ENCODE measurements at places on chromosomes 1 and 21. TPM values are rescaled to one million over a fixed set of nuclear protein-coding genes. Genes with fewer than 3 reads are reported as not detected.

DNA sequence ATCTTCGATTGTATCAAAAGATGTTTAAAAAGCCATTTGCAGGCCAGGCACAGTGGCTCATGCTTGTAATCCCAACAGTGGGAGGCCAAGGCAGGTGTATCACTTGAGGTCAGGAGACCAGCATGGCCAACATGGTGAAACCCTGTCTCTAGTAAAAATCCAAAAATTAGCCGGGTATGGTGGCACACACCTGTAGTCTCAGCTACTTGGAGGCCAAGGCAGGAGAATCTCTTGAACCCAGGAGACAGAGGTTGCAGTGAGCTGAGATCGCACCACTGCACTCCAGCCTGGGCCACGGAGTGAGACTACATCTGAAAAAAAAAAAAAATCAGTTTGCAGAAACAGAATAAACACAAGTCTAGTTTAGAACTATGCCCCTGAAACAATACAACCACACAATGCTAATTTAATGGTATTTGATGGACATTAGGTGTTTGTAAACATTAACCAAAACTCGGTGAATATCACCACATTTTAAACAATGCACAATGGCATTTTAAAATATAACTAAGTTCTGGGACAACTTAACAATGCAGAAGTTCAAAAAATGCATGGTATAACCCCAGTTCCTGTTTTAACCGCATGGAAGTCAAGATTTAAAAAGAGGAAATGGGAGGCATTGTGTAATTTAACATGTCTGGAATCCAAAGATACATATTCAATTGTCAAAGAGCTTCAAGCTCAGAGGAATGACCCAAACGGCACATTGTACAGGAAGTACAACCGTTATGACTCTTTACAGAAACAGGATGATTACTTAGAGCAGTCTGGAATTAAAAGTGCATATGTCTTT lies 7.1 kb upstream of the PTTG1IP start:
- DNase-seq, result no peak

DNA sequence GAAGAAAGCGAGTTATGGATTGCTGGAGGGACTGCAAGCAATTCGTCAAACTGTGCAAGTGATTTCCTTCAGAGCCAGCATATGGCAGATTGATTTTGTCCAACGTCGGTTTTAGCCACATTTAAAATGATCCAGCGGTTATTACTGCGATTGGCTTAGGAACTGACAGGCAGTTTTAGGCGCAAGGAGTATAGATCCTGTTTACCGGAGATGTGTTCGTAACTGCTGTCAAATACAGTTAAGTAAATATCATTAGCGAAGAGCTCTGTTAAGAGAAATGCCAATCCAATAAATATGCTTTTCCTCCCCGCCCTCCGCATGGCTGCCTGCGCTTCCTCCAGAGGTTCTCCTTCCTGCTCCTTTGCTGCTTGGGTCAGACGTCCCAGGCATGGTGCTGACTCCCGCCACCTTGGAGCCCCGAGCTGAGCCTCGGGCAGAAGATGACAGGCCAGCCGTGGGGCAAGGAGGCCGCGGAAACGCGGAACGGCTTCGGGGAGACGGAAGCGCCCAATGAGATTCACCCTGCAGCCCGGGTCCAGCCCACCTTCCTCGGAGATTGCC lies 9.4 kb upstream of the BARHL2 start:
- no peak for DNase-seq

DNA sequence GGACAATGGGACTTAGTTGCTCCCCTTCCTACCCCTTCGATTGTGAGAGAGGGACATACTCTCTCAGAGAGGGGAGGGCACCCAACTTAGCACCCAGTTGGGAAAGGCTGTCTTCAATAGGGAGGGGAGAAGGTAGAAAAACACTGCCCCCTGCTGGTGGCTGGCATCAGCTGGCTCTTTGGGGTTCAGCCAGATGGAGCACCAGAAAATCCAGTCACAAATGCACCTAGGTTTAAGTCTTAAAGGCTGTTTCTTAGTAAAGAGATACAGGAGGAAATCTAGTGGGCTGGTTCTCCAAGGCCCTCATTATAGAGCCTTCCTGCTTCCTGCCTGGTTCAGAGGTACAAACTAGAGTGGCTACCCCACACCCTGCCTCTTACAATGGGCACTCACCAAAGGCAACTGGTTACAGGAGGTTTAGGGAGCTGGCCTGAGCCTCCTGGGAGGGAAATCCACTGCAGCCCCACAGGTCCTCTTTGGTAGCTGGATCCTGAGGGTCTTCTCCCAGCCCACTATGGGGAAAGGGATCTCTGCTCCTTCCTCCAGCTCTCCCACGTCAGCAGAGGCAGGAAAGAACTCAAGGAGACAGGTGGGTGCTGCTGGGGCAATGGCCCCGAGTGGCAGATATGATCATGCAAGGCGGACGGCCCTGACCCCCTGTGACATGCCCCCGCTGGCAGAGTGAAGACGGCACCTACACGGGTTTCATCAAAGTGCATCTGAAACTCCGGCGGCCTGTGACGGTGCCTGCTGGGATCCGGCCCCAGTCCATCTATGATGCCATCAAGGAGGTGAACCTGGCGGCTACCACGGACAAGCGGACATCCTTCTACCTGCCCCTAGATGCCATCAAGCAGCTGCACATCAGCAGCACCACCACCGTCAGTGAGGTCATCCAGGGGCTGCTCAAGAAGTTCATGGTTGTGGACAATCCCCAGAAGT lies 28.3 kb downstream of the EIF2D start:
- DNase-seq, result peak; percentile 93

DNA sequence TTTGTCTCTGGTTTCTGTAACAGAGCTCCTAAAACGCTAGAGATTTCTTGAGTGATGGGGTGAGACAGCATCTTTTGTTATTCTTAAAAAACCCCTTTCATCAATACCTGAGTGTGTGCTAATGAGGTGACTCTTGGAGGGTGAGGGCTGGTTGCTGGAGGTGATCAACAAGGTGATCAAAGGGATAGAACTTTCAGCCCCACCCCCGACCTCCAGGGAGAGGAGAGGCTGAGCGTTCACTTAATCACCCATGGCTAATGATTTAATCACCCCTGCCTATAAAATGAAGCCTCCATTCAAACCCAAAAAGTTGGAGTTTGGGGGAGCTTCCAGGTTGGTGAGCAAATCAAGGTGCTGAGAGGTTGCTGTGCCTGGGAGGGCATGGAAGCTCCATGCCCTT lies 175.4 kb downstream of the SLC35F3 start:
- DNase-seq, result no peak

DNA sequence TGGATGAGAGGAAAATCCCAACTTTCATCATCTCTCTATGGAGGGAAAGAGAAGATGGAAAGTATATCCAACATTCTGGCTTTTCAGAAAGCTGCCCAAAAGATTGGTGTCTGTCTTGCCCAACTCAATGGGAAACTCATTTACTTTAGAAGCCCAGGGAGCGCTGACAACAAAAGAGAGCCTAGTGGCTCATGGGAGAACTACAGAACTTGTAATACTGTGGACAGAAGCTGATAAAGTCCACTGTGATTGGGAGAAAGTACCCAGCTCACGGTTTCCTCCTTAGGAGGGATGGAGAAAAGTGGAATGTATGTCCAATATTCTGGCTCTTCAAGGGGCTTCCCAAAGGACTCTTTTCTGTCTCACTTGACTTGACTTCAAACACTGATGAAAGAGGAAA lies 66.0 kb downstream of the RGS21 start:
- no peak for DNase-seq

GRCh38 chr1:7587773-7588456 lies 183.2 kb upstream of the VAMP3 start:
- DNase-seq, result no peak

DNA sequence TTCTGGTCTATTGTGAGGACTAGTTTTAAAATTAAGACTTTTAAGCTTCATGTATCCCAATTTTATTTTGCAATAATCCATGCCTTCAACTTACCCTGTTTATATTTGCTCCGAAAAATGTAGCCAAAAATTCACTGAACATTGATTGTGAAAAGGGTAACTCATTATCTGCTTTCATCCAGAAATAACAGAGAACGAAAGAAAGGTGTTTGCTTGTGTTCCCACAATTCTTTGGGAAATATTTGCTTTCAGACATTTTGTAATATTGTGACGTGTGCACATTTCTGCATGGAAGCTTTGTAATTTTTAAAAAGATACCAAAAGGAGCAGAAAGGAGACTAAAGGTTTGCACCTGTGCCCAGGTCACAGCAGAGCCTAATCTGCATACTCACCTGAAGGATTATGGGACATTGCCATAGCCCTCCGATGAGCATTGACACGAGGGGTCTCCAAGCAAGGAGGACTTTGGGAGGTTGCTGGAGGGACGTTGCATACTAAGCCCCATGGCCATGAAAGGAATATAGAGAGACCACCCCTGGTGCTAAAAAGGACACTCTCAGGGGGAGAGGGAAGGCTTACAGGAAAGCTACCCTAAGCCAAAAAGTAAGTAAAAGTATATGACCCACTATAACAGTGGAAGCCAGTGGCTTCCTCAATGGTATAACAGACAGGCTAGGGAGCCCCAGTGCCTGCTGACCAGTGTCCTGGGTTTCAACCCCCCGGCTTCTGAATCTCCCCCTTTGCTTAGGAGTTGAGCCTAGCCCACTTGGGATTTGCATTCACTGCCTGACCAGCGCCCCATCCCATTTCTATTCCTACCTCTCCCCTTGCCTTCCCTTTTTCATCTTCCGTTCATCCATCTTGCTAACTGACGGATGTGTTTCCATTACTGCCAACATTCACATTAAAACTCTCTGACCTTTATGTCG lies 148.6 kb upstream of the ZC3H12A start:
- DNase-seq, result no peak

GRCh38 chr1:172870901-172871606 lies 179.7 kb downstream of the TNFSF18 start:
- no peak for DNase-seq

GRCh38 chr1:64087768-64088167 lies 115.7 kb upstream of the UBE2U start:
- DNase-seq, result no peak

- DNase-seq, result no peak
Measured at GRCh38 chr21:46326110-46326703, 2.3 kb downstream of the PCNT start.

GRCh38 chr21:43703035-43703880 lies 15.7 kb upstream of the PDXK start:
- DNase-seq, result peak; percentile 53

- DNase-seq, result no peak
Measured at GRCh38 chr1:161849518-161849917, 83.4 kb downstream of the ATF6 start.

DNA sequence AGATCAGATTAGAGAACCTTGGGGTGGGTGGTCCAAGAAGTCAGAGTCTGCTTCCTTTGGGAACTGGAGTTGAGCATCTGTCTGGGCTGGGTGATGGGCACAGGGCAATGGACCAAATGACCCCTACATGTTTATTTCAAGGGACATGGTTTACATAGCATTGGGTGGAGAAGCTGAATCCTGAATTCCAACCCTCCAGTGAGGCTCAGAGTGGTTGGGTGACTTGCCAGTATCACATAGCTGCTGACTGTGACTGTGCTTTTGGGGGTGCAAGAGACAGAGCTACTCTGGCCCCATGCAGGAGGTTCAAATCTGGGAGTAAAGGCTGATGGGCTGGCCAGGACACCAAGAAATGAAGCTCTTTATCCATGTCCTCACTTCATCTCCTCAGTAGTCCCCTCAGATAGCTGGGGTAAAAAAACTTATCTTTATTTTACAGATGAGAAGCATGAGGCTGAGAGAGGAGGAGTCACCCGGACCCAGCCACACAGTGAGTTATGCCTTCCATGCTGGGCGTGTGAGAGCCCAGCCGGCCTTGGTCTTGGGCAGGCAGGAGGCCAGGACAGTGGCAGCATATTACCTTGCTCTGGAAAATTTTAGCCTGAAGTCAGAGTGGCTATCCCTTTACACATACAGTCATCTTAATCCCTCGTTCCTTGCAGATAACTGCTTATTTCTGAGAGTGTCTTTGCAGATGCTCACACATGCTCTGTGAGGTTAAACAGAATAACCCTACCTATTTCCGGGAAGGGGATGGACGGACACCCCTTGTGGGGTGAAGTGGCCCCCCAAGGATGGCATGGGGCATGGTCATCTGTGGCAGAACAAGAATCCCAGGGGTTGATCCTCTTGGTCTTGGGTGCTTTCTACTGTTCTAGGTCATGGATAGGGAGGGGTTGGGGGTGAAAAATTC lies 2.8 kb upstream of the SERINC2 start:
- DNase-seq, result no peak

DNA sequence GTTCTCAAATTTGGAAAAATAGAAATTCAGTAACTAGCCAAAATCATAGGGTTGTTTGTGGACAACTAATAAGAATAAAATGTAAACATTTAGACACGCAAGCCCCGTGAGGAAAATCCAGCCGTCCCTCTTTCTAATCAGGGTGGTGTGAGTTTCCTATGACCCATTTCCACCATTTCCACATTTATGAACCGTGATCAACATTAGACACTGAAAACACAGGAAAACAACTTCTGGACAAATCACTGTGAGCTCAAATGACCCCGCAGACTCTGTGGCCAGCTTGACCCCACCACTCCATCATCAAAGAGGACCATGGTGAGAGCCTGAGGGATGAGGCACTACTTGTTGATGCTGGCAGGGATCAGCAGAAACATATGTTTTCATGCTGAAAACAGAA lies 101.0 kb downstream of the SIM2 start:
- DNase-seq, result no peak

DNA sequence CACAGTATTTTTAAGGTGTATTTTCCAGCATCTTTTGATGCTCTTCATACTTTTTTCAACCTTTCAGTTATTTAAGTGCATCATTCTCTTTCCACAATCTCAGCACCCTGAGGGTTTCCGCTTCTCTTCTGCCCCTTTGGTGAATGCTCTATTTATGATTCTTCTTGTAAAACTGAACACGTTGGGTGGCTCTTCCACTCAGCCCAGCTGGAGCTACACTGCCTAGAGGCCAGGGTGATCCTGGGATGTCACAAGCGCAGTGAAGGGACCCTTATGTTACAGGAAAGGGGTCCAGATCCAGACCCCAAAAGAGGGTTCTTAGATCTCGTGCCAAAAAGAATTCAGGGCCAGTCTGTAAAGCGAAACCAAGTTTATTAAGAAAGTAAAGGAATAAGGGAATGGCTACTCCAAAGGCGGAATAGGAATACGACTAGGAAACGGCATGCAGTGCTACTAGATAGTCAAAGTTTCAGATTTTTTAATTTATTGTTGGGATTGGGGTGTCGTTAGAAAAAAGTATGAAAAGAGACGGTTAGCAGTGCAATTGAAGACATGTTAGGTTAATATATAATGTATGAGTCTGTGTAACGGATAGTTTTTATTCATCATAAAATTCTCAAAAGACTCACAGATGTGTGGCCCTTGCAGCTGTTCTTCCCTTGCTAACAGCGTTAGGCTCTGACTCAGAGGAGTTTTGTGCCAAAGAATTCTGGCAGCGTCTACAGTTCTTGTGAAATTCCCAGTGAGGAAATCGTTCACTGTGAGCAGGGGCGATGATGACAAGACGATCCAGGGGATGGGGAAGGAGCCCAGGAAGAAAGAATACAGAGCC lies 14.4 kb upstream of the ERVH48-1 start:
- DNase-seq, result peak; percentile 75

Gene RIPPLY3
- not detected for total RNA-seq

Gene CAPN8
- total RNA-seq, result not detected

Gene LAX1
- total RNA-seq, result not detected

Gene AMY1B
- total RNA-seq, result not detected

Gene SPRR3
- total RNA-seq, result not detected

Gene C1orf141
- not detected for total RNA-seq
